ENCODE measurements at places on chromosomes 4 and X.

DNA sequence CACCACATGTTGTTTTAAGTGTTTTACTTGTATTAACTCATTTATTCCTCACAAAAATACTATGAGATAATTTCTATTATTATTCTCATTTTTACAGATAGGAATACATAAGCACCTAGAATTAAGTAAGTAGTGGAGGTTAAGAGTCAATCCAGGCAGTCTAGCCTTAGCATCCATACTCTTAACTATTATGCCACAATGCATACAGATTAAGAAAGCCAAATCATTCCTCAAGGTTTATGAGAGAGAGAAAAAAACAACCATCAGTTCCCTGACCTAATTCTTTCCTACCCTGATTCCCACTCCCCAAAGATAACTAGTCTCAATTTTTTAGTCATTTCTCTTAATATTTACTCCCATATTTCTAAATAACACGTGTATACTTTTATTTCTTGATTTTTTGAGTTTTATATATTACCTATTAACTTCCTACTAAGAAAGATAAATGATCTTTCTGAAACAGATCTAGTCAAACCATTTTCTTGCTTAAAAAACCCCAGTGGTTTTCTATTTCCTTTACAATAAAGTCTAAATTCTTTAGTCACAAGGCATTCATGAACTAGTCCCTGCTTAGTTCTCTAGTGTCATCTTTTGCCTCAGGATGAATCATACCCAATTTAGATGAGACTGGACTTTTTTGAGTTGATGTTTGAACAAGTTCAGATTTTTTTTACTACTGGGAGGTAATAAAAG lies 16.0 kb downstream of the UBA6 start:
- no peak for DNase-seq

DNA sequence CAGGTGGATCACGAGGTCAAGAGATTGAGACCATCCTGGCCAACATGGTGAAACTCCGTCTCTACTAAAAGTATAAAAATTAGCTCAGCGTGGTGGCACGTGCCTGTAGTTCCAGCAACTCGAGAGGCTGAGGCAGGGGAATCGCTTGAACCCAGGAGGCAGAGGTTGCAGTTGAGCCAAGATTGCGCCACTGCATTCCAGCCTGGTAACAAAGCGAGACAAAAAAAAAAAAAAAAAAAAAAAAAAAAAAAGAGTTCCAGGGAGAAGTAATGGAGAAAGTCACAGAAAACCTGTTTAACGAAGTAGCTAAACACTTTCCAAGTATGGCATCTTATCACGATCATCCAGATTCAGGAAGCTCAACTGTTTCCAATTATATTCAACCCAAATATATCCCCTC lies 10.9 kb downstream of the KLHL4 start:
- no peak for DNase-seq

- DNase-seq: no peak
Measured at GRCh38 chr4:112808001-112808400, 171.1 kb downstream of the LARP7 start.

- no peak for DNase-seq
Measured at GRCh38 chr4:107570952-107571351, 149.1 kb downstream of the PAPSS1 start.

DNA sequence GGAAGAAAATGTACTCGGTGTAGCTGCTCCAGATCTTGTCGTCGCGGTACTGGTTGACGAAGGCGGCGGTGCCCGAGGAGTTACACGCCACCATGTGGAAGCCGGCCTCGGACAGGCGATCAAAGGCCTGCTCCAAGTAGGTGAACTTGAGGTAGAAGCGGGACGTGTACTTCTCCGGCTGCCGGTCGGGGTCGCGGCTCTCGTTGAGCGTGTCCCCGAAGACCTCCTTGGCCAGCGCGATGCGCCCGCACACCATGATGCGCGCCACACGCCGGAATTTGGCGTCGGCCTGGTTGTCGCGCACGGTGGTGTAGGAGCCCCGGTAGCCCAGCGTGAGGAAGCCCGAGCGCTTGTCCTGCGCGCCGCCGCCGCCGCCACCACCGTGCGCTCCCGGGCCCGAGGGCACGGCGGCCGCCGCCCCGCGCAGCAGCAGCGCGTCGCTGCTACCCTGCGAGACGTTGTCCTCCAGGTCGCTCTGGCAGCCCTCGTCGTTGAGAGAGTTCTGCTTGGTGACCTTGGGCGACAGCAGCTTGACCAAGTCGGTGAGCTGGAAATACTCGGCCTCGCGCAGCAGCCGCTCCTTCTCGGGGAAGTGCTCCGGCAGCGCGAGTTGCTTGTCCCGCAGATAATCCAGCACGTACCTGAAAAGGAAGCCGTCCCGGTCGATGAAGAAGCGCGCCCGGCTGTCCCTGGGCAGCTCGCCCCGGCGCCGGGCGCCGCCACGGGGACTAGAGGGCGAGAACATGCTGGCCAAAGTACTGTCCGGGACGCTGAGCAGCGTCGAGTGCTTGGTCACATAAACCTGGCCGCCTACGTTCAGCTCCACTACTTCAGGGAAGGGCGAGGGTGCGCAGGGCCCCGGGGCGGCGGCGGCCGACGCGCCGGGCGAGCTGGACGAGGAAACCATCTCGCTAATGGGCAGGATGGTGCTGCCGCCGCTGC lies 775 bp downstream of the KCTD8 start:
- DNase-seq: no peak

DNA sequence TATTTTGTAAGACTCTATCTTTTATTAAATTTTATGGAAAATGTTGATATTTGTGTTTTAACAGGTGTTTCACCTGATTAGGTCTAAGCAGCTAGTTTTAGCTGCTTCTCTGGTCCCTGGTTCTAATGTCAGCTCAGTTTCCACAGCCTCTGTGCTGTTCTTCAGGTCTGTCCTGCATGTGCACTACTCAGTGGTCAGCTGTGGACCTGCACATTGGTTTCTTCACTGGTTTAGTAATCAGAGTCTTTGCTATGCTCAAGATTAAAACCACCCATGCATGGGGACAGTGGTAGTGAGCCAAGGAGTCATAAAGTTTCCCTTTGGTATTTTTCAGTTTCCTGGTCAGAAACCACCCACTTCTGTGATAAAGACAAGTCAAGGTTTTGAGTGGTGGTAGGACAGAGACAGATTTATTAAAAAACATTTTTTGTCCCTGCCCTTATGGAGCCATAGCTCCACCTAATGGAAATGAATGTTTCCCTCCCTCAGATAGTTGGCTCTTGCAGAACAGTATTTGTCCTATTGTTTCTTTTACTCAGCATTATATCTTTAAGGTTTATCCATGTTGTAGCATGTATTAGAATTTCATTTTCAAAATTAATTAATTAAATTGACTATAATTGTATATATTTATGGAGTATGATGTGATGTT lies 36.8 kb upstream of the VBP1 start:
- DNase-seq: no peak
